Activated CD4-positive, alpha-beta T cell treated with anti-CD3 and anti-CD28 coated beads, Interleukin-2, amount 10 ng/mL, durations not matched to agents 7 days and 5 days (primary cell): ENCODE measurements at places on chromosomes 4 and X. TPM values are rescaled to one million over a fixed set of nuclear protein-coding genes. Genes with fewer than 3 reads are reported as not detected.

- no peak for DNase-seq
These were observed 39.6 kb downstream of the PDLIM5 start for GRCh38 chr4:94491322-94491721.

Gene UGT2B17
- not detected for total RNA-seq

DNA sequence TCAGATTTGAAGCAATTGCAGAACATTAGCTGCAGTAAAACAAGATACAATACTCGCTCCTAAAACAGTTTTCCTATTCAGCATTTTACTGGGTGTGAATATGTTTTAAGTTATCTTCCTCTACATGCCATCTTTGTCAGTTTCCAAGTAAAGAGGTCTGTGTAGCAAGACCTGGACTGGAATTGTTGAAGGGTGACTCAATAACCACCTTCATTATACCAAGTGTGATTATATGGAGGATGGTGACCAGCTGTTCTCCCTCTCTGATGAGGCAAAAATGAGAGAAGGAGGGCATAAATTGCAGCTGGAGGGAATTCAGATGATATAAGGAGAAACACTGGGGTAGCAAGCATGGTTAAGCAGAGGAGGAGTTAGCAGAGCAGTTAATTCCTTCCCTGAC lies 922.1 kb upstream of the SLIT2 start:
- DNase-seq = no peak

GRCh38 chr4:128255906-128256305 lies 31.7 kb downstream of the PGRMC2 start:
- no peak for DNase-seq

DNA sequence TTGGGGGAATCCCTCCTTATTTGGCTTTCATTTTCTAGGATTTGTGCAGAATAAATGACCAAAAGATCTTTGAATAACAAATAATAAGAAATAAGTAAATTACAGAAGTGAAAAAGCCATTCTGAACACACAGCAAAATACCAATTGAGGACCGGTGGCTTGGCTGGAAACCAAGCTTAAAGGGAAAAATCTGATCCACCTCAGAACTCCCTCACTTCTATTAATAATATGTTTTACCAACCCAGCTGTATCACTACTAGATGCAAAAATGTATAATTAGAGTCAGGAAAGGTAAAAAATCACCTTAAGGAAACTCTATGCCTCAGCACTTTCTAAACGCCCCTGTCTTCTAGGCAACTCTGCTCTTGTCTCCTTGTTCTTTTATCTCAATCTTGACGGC lies 77.3 kb downstream of the TSPAN5 start:
- no peak for DNase-seq

DNA sequence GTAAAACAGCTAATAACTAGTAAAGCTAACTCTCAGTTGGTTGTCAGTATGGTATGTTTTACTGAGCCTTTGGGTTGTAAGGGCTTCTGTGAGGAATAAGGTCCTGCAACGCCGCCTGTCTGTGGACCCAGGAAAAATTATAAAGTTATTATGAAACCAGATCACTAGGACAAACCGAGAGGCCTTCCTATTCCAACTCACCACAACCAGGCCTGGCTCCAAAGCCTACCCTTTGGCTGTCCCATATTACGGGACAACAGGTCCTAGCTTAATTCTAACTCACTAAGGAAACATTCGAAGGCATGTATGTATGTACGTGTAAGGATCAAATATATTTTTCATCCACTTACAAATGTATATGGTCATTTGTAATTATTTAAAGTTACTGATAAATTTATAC lies 1.4 kb downstream of the ANKRD17 start:
- DNase-seq = peak; percentile 75

Gene LDB2
- not detected for total RNA-seq

DNA sequence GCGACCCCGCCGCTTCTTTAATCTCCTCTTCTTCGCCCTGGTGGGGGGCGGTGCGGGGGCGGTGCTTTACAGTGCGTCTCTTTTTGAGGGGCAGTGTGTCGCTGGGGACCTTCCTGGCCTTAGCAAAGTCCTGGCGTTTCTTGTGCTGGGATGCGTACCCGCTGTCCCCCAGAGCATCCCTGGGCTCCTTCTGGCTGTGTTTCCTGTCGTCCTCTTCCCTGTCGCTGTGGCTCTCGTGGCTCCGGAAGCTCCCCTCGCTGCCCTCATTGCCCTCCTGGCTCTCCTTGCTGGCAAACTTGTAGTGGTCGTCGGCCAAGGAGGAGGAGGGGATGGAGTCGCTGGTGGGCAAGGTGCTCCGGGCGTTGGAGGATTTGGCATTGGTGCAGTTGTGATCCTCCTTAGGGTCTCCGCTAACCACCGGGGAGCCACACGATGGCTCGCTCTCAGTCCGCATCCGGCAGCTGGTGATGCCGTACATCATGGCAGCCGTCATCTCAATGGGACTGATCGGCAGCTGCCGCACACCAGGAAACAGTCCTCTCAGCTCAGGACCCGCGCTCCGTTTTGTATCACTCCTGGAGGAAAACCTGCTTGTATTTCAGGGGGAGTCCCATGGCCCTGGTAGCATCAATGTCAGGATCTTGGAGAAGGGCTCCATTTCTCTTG lies 30.4 kb upstream of the TMSB15A start:
- DNase-seq = peak; percentile 7

Gene TLR3
- total RNA-seq = 0.97 TPM
